ENCODE measurements at places on chromosomes 5 and 9.

GRCh38 chr9:106771608-106772007, 91.4 kb upstream of the ZNF462 start:
- DNase-seq: no peak

GRCh38 chr9:97985058-97985861, 2.1 kb downstream of the ANP32B start:
- peak; percentile 27 for DNase-seq

DNA sequence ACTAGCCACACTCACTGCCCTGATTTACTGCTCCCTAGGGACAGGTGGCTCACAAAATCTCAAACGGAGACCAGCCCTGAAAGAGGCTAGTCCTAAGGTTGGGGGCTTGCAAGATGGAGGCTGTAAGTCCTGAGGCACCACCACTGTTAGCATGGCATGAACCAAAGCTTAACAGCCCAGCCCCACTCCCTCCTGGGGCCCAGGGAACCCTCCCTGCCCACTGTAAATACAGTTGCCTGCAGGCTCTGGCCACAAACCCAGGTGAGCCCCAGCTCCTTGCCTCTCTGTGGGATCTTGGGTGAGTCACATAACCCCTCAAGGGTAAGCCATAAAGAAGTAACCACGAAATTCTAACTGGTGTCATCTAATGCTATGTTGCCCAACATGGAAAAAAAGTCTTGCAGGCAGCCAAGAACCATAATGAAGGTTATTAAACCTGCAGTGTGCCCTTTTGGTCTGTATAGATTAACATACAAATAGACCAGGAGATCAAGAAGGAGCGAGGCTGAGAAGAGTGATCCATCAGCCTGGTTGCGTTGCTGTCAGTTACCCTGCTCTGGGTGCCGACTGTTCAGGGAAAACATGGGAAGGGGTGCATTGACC, 1.7 kb upstream of the POMT1 start:
- DNase-seq: peak; percentile 25

GRCh38 chr9:132866898-132867297, 11.2 kb downstream of the AK8 start:
- DNase-seq: no peak

GRCh38 chr9:128823903-128824406, 5.6 kb downstream of the SPOUT1 start:
- DNase-seq: no peak

DNA sequence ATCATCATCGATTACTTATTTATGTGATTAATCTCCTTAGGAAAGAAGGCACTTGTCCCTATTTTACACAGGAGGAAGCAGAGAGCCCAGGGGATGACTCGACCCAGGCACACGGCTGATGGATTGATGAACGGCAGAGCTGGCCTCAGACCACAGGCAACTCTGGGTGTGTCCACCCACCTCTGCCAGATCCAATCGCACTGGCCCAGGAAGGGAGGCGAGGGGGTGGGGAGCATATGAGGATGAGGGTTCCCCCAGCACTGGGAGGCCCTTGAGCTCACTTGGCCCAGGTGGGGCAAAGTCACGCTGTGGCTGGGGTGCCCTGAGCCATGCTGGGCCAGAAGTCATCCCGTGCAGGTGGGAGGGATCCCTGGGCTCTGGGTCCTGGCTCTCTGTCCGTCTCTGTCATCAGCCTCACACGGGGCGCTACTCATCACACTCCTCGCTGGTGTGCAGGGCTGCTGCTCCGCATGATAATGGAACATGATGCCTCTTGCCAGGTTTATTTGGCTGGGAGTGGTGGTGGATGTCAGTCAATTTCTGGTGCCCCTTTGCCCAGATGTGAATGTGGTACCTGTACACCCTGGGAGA, 160.1 kb downstream of the GAPVD1 start:
- no peak for DNase-seq

- DNase-seq: no peak
Observed at GRCh38 chr5:145937432-145938250, 1.3 kb downstream of the SH3RF2 start.

GRCh38 chr5:61370506-61370905, 38.4 kb downstream of the ZSWIM6 start:
- DNase-seq: no peak

DNA sequence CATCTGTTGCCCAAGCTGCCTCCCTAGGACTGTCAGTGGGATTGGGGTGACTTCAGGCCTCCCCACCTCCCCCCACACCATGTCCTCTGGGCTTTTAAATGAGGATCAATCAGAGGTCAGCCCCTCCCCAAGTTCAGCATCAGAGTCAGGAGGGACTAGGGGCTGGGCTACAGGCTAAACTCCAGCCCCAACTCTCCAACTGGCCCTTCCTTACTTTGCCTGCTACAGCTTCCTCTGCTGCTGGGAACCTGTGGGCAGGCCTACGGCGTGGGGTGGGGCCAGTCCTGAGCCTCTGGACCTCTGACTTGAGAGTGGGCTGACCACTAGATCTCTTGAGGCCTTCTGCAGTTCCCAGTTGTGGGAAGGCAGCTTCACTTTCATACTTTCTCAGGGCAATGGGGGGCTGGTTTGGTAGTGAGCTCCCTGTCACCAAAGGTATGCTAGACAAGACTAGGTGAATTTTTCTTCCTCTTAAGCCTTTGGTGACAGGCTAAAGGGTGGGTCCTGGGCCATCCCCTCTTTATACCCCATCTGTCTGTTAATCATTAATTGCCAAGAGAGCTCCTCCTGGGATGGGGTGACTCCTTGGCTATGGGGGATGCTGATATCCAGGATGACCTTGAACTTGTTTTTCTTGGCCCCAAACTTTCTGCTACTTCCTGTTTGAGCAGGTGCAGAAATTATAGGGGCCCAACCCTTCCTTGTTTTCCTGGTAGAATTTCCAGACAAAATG, 10.8 kb upstream of the DAB2IP start:
- no peak for DNase-seq

DNA sequence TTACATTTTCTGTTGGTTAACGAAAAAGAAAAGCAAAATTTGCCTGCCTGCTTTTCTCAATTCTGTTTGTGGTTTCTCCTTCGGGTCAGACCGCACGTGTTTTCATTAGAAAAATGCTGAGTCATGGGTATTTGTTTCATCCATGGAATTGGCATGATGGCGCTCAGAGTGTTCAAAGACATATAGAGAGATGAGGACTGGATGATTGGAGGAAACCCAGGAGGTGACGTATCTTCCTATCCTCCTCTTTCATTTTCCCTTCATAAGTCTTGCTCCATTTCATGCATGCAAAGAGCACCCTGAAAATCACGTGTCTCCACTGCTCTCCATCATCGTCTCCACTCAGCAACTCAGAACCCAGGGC, 353.8 kb upstream of the WWC1 start:
- no peak for DNase-seq

DNA sequence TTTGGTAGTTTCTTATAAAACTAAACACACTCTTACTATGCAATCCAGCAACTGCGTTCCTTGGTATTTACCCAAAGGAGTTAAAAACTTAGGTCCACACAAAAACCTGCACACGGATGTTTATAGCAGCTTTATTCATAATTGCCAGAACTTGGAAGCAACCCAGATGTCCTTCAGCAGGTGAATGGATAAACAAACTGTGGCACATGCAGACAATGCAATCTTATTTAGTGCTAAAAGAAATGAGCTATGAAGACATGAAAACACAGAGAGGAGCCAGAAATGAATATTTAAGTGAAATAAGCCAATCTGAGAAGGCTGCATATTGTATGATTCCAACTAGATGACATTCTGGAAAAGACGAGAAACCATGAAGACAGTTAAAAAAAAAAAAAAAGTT, 10.7 kb downstream of the WNK2 start:
- no peak for DNase-seq

- DNase-seq: no peak
Observed at GRCh38 chr9:128323791-128324190, 1.2 kb downstream of the COQ4 start.

DNA sequence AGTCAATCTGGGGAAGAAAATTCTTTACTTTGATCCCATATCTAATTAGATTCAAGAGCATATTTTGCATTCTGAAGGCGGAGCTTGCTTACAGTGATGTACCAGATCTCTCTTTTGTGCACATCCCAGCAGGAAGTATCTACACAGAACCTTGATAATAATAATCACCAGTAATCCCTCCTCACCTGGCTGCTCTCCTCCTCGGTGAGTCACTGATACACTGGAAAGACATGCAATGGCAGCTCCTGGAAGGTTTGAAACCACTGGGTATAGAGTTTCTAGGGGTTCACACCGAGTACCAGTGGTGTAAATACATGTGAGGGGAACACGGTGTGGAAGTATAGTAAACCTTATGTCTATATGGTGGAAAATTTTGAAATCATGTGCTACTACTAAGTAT, 205.5 kb upstream of the TARS1 start:
- DNase-seq: no peak

- no peak for DNase-seq
Observed at GRCh38 chr5:171898386-171898785, 108.1 kb downstream of the FBXW11 start.

GRCh38 chr5:10699281-10699874, 61.7 kb downstream of the DAP start:
- DNase-seq: no peak

- DNase-seq: no peak
Observed at GRCh38 chr5:169946743-169947295, 33.5 kb downstream of the INSYN2B start.

- DNase-seq: no peak
Observed at GRCh38 chr5:181246276-181247049, 2.8 kb upstream of the RACK1 start.

DNA sequence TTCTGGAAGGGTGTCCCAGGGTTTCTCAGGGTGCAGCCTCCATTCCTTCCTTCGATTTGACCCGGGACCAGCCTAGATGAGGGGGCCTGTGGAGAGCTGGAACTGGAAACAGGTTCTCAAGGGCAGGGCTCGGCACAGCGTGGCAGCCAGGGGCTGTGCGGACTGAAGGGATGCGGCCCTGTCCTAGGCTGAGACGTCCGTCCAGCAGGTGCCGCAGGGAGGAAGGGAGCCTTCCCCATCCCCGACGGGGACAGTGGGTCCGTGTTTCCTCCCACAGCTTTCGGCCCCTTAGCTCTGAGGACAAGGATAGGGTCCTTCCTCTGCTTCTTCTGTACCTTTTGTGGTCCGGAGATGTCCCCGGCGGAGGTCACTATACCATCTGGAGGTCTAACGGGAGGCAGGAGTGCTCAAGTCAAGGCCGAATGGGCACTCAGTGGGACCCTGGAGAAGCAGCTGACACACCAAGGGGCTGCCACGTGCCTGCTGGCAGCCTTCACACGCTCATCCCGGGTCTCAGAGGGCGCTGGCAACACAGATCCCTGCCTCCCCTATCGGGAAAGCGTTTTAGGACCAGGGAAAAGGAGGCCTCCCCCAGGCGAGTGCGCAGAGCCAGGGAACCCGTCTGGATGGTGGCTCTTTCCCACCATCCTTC, 49.9 kb downstream of the USP20 start:
- DNase-seq: no peak

- no peak for DNase-seq
Observed at GRCh38 chr9:16266648-16267276, 603.7 kb downstream of the BNC2 start.

DNA sequence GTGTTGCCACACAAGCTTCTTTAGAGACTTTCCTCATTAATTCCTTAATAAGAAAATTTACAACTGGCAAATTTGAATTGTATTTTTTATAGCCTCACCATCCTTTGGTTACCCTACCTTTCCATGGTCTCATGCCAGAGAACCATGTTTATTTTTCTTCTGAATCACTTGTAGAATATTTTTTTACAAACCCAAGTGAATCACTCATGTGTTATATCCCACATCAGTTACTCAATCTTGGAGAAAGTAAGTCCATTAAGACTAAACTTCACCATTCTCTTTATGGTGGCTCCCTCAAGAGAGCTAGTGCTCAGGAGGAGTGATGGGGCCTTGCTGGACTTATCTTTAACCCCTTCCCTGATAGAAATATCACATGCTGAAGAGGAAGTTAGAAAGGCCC, 128.9 kb downstream of the SUSD1 start:
- no peak for DNase-seq

- DNase-seq: no peak
Observed at GRCh38 chr5:59245198-59245597, 648.3 kb downstream of the PDE4D start.

- no peak for DNase-seq
Observed at GRCh38 chr5:91225848-91226686, 157.1 kb downstream of the ARRDC3 start.

- DNase-seq: no peak
Observed at GRCh38 chr5:5306696-5307095, 115.8 kb upstream of the ICE1 start.

GRCh38 chr5:54159153-54159892, 151.1 kb downstream of the ARL15 start:
- peak; percentile 61 for DNase-seq

DNA sequence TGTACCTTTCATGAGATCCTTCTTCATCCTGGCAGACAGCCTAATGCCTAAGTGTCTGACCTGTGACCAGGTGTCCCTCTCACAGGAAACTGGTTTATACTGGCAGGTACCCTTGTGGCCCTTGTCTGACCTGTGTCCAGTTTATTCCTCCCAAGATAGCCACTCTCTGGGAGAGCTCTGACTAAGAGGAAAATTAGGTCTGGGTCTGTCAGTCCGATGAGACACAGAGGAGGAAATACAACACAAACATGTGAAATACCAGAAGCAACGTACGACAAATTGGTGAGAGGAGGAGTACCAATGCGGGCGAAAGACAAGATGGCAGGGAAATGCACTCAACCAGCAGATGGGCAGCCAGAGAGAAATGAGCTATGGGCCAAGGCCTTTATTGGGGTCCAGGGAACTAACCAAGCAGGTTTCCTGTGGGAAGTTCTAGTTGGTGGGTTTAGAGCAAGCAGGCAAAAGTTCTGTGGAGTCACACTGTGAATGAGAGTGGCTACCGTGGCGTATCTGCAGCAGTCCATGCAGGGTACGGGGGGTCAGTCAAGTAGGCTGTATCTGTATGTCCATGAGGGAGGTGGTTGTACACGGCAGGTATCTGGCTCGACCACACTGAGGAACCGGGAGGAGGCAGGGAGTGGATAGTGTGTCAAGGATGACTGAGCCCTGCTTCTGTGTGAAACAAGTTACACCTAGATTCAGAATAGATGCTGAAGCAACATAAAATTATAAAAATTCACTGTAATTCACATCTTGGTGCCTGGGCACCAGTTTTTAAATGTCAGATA, 109.0 kb downstream of the MLLT3 start:
- DNase-seq: no peak
